ENCODE measurements at places on chromosomes 2 and 18.

DNA sequence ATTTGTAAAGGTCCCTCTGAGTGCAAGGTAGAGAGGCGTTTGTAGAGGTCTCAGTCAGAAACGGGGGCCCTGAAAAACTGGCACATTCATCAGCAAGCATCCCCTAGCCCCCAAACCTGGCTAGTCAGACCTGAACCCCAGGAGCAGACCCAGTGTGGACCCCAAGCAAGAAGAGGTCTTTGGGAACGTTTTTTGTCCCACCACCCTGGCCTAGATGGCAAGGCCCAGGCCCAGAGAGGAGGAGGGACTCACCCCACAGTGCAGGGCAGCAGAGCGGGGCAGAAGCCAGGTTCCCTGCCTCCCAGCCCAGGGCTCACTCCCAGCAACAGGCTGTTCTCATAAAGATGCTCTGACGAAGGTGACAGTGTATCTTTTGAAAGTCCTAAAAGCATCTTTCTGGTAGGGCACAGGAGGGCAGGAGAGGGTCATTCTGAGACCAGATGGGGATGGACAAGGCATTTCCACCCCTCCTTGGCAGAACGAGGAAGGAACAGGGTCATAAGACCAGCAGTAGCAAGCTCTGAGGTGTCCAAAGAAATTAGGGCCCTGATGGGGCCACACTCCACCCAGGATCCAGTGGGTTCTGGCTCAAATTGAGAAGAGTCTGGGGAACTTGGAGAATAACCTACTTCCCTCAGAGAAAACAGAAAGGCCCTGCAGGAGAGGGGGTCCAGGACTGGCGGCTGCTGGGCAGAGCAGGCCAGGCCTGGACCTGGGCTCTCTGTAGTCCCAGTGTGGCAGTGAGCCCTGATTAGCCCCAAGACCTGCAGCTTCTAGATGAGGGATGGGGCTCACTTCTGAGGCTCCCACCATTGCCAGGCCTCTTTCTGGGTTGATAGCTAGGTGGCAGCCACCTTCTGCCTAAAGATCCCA lies 18.2 kb downstream of the ADRA2B start:
- no peak for DNase-seq

DNA sequence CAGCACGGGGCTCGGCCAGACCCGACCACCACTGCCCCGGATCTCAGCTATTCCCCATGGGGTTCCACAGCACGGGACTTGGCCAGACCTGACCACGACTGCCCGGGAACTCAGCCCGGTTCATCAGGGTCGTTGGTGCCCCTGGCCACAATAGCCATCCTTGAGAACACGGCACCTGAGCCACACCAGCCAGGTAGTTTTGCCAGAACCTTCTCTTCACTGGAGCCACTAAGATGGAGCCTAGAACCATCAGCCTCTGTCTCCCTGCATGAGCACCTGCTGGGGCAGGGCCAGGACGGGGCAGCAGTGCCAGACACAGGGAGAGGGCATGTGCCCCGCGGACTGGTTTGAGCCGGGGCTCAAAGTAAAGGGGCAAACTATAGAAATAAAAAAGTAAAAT lies 11.4 kb upstream of the KCNG2 start:
- no peak for DNase-seq

- no peak for DNase-seq
Measured at GRCh38 chr2:69154106-69154505, 141.1 kb downstream of the ANTXR1 start.

GRCh38 chr2:190052307-190052706 lies 10.2 kb downstream of the MSTN start:
- no peak for DNase-seq

Measured in stimulated activated CD4-positive, alpha-beta T cell treated with anti-CD3 and anti-CD28 coated beads, Interleukin-1b, Interleukin-23, amount 100 ng/mL, for 1 hour (primary cell).